ENCODE measurements at places on chromosomes 5 and 9.

DNA sequence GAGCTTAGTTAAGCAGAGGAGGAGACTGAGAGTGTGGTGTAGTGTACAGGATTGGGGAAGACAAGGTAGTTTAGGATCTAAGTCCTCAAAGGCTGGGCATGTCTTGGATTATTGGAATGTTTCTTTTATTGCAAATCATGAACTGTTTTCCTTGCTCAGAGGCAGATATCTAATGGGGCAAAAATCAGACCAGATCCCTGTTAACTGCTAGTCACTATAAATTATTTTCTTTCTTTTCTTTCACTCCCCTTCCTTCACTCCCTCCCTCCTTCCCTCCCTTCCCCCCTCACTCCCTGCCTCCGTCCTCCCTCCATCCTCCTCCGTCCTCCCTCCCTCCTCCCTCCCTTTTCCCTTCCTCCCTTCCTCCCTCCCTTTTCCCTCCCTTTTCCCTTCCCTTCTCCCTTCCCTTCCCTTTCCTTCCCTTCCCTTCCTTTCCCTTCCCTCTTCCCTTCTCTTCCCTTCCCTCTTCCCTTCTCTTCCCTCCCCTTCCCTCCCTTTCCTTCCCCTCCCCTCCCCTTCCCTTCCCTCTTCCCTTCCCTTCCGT, 117.9 kb downstream of the WDR70 start:
- no peak for DNase-seq

GRCh38 chr9:135726138-135726853, 24.3 kb downstream of the KCNT1 start:
- no peak for DNase-seq

GRCh38 chr5:38556088-38556598, 303 bp downstream of the LIFR start:
- DNase-seq, result no peak

GRCh38 chr5:180602481-180603075, 11.3 kb upstream of the SCGB3A1 start:
- no peak for DNase-seq

GRCh38 chr5:84518370-84518769, 133.7 kb upstream of the EDIL3 start:
- no peak for DNase-seq

DNA sequence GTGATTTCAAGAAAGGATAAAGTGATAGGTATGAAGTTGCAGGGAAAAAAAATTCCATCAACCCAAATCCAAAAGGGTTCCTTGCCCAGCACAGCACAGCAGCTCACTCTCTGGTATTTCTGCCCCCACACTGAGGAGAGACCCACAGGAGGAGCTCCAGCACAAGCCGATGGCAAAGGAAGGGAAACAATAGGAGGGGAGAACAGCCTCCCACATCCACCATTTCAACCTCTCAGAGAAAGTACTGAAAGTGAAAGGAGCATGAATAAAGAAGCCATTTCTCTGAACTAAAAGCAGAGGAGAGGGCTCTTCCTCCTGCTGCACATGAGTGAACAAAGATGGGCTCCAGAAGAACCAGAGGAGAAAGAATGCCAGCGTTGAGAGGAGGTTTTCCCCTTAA, 54.9 kb upstream of the ZSWIM6 start:
- no peak for DNase-seq

- DNase-seq, result no peak
These were observed 246.2 kb downstream of the EFNA5 start for GRCh38 chr5:107424491-107424890.
